ENCODE measurements at places on chromosomes 16 and 17.

DNA sequence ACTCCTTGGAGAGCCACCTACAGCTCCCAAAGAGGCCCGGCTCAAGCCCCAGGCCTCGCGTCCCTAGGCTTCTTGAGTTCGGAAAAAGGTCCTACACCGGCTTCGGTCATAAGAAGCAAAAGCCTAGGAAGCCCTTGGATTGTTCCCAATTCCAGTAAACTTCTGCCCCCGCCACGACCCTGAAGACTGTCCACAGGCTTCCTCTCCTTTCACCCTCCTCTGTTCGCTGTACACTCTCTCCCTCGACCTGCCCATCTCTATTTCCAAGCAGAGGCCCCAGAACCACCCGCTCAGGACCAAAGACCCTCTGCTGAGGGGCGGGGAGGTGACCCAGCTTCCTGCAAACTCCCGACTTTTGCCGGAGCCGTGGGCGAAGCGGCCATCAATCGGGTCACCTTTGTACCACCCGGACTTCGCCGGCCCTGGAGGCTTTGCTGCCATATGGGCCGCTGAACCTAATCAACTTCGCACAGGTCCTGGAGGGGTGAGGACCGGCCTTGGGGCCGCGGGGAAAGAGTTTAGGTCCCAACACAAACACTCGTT lies 2.7 kb downstream of the HOXB2 start:
- DNase-seq: no peak

DNA sequence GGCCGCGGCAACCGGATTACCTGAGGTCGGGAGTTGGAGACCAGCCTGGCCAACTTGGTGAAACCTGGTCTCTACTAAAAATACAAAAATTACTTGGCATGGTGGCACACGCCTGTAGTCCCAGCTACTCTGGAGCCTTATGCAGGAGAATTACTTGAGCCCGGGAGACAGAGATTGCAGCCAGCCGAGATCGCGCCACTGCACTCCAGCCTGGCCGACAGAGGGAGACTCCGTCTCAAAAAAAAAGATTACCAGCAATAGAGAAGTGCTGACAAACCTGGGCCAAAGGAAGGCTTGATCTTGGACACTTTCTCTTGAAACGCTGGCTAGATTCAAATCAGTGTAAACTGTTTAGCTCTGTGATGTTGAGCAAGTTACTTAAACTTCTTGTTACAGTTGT lies 4.3 kb downstream of the MT1H start:
- no peak for DNase-seq

DNA sequence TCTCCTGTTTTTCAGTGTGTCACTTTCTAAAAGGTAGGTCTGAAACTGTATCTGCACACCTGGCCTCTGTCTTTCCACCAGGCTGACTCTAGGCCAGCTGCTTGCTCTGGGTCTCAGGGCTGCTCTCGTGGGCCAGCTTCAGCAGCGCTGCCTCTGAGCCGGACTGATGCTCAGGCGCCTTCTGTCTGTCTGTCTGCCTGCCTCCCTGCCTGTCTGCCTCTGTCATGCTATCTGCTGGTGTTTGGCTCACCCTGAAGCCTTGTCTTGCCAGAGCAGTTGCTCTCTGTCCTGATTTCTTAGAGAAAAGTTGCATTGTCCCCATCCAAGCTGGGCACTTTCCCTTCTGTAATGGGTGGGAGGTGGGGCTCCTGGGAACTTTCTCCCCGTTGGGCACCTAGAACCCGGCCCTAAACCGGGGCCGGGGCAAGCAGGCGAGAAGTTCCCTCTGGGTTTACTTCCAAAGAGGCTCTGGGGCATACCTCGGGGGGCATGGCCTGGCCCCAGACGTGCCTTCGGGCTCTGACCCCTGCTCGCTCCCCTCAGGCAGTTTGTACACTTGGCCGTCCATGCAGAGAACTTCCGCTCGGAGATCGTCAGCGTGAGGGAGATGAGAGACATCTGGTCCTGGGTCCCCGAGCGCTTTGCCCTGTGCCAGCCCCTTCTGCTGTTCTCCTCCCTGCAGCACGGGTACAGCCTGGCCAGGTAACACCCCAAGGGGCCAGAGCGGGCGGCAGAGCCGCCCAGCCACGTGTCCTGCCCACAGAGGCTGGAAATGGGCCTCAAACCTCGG lies 15.9 kb upstream of the ATP6V0C start:
- no peak for DNase-seq

GRCh38 chr17:72702136-72702735 lies 390.3 kb downstream of the SLC39A11 start:
- DNase-seq: no peak

GRCh38 chr17:882827-883585 lies 96.6 kb downstream of the NXN start:
- DNase-seq: no peak

DNA sequence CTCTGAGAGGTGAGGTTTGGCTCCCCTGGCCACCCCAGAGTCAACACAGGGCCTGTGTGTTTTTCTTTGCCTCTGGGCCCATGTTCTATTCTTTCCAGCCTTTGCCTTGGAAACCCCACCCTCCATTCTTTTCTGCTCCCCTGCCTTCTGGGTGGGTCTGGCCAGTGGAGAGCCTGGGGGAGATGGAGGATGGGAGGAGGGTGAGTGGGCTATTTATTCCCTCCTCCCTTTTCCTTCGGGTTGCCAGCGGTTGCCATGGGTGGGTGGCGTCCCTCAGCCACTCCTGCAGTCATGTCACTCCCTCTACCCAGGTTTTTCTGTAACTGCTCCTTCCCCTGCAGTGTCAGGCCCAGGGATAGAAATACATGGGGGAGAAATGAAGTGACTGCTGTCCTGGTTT lies 15.5 kb downstream of the CMIP start:
- no peak for DNase-seq

DNA sequence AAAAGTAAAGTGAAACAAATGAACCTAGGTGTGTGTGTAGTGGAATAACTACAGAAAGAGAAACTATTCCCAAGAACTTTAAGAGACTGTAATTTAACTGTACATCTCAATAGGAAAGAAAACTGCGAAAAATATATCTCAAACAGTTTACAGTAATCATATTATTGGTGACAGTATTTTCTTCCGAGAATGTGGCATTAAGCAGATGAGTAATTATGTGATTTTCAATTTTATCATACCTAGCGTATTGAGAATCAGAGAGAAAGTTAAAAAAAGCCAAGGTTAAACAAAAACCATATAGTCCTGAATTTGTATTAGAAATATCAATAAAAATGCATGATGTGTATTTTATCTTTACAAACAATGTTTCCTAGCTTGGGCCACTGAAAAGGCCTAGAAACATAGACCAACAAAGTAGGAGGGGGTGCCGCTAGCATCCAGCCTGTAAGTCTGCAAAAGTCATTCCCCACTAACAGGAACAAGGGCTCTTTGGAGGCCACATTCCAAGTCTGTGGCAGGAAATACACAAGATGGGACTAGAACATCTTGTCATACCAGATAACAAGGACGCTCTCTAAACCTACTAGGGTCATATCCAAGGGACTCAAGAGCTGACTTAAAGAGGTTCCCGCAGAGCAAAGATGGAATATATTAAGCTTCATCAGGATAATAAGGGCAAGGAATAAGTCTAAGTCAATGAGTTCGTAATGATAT lies 20.5 kb downstream of the RNF157 start:
- DNase-seq: no peak

DNA sequence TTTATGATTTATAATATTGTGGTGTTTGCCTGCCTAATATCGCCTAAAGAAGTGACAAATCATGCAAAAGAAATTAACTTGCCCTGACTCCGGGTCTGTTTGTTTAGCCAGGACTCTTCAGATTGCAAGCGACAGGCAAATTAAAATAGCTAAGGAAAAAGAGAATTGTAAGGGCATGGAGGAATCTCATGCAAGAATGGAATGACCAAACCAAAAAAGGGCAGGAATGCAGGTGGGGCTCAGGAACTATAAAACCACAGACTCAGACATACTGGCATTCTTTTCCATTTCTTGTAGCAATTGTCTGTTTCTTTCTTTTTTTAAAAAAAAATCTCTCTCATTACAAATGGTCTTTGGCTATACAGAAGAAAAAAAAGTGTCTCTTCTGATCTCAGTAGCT lies 188.1 kb upstream of the XYLT1 start:
- DNase-seq: no peak

- no peak for DNase-seq
Observed at GRCh38 chr16:68420366-68420942, 27.9 kb downstream of the SMPD3 start.

- DNase-seq: no peak
Observed at GRCh38 chr17:19457830-19458271, 46.8 kb downstream of the RNF112 start.

DNA sequence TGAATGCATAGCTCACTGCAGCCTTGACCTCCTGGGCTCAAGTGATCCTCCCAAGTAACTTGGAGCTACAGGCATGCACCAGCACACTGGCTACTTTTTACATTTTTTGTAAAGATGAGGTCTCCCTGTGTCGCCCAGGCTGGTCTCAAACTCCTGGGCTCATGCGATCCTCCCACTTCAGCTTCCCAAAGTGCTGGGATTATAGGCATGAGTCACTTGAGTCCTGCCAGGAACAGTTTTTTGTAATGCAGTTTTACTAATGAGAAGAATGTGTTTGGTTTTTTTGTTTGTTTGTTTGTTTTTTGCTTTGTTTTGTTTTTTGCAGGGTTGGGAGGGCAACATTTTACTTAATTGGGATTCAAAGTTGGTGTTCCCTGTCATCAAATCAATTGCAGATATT lies 22.2 kb downstream of the SOST start:
- DNase-seq: no peak

DNA sequence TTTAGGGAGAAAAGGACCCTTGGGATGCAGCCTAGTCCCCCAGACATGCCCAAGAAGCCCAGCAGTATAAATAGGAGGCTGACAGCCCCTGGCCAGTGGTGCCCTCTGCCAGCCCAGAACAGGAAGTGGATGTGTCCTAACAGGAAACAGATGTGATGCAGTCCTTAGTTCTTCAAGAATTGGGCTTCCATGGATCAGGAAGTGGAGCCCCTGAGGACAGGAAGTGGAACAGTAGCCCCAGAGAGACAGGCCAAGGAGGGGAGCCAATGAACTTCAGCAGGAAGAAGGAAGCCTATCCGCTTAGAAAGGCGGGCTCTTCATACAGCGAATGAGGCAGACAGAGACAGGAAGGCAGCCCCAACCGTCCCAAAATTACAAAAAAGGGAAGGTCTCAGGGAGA lies 7.2 kb downstream of the CTF1 start:
- no peak for DNase-seq

- DNase-seq: no peak
Observed at GRCh38 chr17:35708149-35708548, 23.3 kb upstream of the RASL10B start.

- DNase-seq: no peak
Observed at GRCh38 chr17:6559753-6560215, 3.4 kb upstream of the PITPNM3 start.

DNA sequence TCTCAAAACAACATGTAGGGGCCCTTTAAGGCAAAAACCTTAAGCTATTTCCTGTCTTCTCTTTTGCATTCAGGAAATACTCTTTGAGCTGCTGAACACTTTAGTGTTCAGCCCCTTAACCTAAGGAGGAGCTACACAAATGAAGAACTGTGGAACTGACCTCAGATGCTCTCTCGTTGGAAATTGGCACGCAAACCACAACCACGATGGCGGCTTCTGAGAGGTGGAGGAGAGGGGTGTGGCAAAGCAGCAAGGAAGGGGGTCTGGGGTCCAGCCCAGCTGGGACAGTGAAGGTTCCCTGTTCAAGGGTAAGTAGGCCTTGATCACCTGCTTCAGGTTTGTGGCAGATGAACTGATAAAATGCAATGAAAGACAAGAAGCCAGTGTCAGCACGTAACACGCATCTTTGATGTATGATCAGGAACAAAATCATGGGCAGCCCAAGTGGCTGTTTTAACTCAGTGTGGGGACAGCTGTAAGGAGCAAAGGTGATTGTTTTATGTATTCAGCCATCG lies 291.6 kb upstream of the TNRC6C start:
- no peak for DNase-seq

GRCh38 chr16:1775846-1776671 lies 3.1 kb upstream of the MRPS34 start:
- no peak for DNase-seq

DNA sequence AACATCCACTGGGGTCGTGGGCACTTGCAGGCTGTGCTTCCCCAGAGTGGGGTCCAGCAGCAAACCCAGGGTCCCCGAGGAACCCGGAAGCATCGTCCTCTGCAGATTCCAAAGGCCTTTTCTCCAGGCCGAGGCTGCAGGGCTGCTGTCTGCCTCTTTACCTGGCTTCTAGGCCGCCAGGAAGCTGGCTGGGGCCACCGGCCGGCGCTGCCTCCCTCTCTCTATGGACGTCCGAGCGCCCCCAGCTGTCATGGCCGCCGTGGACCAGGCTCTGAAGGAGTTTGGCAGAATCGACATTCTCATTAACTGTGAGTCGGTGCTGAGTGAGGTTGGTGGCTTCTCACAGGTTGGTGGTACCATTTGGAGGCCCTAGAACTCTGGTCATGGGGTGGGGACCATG lies 5.6 kb downstream of the DECR2 start:
- DNase-seq: no peak

GRCh38 chr17:27946513-27946912 lies 53.3 kb upstream of the LYRM9 start:
- DNase-seq: no peak

DNA sequence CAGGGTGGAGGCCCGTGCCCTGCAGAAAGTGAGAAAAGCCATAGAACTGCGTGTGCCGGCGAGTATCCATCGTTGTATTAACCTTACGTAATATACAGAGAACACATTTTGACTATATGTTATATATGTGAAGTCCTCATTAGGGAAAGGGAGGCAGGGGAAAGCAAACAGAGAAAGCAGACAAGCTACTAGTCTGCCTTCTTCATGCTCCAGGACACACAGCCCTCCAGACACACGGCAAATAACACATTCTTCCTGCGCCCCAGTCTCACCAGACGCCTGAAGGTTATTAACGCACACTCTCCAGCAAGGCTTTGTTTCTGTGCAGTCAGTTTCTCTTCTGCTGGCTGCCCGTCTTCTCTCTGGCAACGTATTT lies 28.8 kb downstream of the PRDM7 start:
- no peak for DNase-seq

DNA sequence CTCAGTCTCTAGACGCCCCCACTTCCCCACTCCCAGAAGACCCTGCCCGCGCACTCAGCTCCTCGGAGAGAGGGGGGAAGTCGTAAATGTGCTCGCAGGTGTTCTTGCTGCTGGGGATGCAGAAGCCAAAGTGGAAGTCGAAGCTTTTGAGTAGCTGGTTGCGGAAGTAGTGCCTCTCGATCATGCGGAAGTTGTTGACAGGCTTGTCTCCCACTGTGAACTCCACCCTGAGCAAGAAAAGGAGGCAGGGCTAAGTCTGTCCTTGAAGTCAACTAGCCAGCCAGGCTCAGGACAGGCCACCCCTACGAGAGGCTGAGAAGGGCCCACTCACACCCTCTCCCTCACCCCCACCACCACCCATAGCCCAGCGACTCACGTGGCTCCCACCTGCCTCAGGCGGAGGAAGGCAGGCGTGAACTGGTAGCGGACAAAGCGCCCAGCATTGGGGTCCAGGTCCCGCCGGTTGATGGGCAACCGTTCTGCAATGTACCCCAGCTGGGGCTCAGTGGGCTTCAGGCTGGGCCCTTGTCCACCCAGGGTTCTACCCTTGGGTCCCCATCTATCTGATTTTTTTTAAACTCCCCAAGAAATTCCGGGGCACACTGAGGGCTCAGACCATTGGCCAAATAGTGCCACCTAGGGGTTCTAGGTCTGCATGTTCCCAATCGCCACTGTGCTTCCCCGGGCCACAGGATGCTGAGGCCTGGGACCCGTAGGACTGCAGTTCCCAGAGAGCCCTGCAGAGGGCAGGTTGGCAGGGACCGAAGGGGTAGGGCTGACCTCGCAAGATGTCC lies 4.6 kb downstream of the UNC119 start:
- peak; percentile 71 for DNase-seq

All from HEK293T (cell line).